ENCODE measurements at places on chromosomes 4 and X. TPM values are rescaled to one million over a fixed set of nuclear protein-coding genes. Genes with fewer than 3 reads are reported as not detected.

PDCL2 gene
- total RNA-seq = not detected

GPC3 gene
- 4.7 TPM for total RNA-seq

DNA sequence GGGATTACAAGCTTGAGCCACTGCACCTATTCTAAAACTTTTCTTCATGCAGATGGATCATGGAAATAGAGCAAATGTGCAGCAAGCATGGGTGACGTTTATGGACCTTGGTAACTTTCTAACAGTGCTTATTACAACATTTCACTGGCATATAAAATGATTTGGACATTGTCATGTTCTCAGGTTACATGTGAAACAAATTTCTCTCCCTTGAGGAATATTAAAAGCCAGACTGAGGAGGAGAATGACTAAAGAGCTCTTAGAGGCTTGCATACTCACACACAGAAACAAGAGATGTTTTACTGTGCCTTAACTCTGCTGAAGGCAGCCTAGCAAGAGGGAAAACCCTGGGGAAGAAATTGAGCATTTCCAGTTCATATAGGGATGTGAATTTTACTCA, 38.6 kb upstream of the GPR101 start:
- H3K36me3 ChIP-seq = no peaks in the 10 kb centered on the region
- no peak for DNase-seq
- H3K4me1 ChIP-seq = no peaks in the 10 kb centered on the region

- peak overlapping the region; percentile 56 for H3K4me3 ChIP-seq
- peaks cover 12% of the 10 kb centered on the region for H3K27me3 ChIP-seq
- H3K4me1 ChIP-seq = peaks cover 69% of the 10 kb centered on the region
- no peaks in the 10 kb centered on the region for H3K36me3 ChIP-seq
Measured at GRCh38 chr4:55175779-55176231, 50.4 kb upstream of the KDR start.

DNA sequence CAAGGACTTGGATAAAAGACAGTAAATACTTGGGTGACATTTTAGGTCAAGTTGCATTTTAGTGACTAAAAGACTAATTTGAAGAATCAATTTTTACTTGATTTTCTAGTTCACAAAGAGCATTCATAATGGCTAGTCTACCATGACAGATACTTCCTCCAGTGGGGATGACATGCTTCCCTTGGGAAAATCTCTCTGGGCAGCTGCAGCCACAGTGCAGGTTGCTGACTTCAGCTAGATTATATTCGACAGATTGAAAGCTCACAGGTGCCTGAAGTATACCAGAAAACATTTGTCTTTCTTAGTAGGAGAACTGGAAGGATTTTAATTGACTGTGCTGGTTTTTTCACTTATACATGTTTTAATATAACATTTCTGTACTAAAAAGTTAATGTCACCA, 209.6 kb upstream of the MAGEB2 start:
- no peak overlapping the region for H3K27ac ChIP-seq
- H3K27me3 ChIP-seq = no peaks in the 10 kb centered on the region
- peaks cover 4% of the 10 kb centered on the region for H3K4me1 ChIP-seq
- H3K4me3 ChIP-seq = no peak overlapping the region
- no peak for DNase-seq

DNA sequence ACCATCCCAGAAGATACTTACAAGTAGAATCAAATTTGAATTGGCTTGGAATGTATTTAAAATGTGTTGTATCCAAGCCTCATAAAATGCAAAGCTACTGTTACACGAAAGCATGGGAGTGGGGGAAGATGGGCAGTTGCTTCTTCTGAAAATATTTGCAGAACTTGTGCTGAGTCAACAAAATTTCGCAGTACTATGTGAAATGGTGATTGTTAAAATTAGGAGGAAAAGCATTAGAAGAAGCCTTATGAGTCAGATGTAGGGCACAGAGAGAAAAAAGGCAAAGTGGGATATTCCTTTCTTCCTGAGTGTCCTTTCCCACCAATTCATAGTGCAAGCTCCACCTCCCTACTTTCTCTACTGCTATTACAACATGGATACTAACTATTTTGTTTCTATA, 332.7 kb downstream of the PRDM5 start:
- H3K27ac ChIP-seq = no peak overlapping the region
- H3K27me3 ChIP-seq = no peaks in the 10 kb centered on the region
- H3K36me3 ChIP-seq = no peaks in the 10 kb centered on the region
- DNase-seq = no peak
- peaks cover 34% of the 10 kb centered on the region for H3K4me1 ChIP-seq
- H3K4me3 ChIP-seq = no peak overlapping the region

GRCh38 chr4:107018344-107018735, 17.8 kb downstream of the DKK2 start:
- H3K27ac ChIP-seq = no peak overlapping the region
- no peaks in the 10 kb centered on the region for H3K4me1 ChIP-seq
- H3K27me3 ChIP-seq = no peaks in the 10 kb centered on the region
- H3K4me3 ChIP-seq = no peak overlapping the region

DNA sequence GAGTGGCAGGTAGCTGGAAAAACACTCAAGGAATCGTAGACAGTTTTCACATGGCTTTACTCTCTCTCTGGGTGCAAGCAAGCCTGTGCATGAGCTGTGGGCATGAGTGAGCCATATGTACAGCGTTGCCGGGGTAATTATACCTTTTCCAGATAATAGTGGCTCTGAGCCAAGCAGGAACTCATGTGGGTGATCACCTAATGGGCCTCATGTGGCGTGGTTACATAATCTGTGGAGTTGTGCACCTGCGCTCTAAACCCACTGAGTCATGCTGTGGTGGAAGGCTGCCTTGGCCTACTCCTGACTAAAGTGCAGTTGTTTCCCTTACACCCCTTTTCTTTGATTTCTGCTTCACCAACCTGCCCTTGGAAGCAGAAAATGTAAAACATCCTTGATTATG, 1564.5 kb upstream of the PCDH10 start:
- no peak for DNase-seq
- H3K27me3 ChIP-seq = peaks cover 3% of the 10 kb centered on the region
- no peak overlapping the region for H3K27ac ChIP-seq
- no peaks in the 10 kb centered on the region for H3K36me3 ChIP-seq

DNA sequence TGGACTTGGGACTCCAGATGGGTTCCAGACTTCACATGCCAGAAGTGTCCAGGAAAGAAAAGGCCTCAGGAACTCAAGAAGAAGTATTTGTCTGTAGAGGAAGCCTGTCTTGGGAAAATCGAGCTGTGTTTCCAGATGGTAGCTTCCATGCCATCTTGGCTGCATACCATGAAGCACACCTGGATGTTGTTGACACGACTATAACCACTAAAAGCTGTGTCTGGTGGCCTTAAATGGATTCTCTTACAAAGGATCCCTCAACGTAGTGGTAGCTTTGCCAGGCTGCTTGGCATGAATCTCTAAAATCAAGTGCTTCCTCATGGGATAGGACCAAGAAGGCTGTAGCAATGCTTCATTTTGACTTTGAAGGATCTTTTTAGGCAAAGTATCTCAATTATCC, 313.4 kb upstream of the BOD1L1 start:
- H3K27ac ChIP-seq = no peak overlapping the region
- H3K4me3 ChIP-seq = no peak overlapping the region
- peaks cover 1% of the 10 kb centered on the region for H3K4me1 ChIP-seq
- no peaks in the 10 kb centered on the region for H3K36me3 ChIP-seq
- peaks cover 2% of the 10 kb centered on the region for H3K27me3 ChIP-seq
- DNase-seq = no peak

GRCh38 chr4:4311193-4311592, 21.1 kb downstream of the ZBTB49 start:
- DNase-seq = no peak
- no peaks in the 10 kb centered on the region for H3K4me1 ChIP-seq
- H3K27ac ChIP-seq = no peak overlapping the region
- no peak overlapping the region for H3K4me3 ChIP-seq
- peaks cover 4% of the 10 kb centered on the region for H3K27me3 ChIP-seq
- H3K36me3 ChIP-seq = peaks cover 32% of the 10 kb centered on the region

DNA sequence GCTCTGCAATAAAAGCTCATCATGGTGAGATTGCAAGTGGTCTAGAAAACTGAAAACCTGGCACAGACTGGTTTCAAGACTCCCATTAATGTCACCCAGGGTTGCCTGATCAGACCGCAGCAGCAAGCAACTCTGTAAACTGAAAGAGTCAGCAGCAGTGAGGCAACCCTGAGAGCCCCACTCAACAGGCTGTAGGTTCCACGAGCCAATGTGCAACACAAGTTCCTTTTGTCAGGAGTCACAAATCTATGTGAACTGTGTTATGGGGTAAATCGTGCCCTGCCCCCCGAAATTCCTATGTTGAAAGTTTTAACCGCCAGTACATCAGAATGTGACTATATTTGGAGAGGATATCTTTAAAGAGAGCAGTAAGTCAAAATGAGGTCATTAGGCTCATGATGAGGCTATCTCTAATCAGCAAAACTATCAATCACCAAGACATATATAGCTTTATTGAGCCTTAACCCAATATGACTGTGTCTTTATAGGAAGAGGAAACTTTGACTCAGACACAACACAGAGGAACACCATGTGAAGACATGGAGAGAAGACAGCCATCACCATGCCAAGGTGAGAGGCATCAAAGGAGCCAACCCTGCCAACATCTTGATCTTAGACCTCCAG, 94.0 kb downstream of the FBXO8 start:
- no peaks in the 10 kb centered on the region for H3K4me1 ChIP-seq
- H3K36me3 ChIP-seq = no peaks in the 10 kb centered on the region
- H3K4me3 ChIP-seq = no peak overlapping the region
- no peak overlapping the region for H3K27ac ChIP-seq
- no peaks in the 10 kb centered on the region for H3K27me3 ChIP-seq

- no peak overlapping the region for H3K4me3 ChIP-seq
- H3K27me3 ChIP-seq = no peaks in the 10 kb centered on the region
- H3K36me3 ChIP-seq = no peaks in the 10 kb centered on the region
Measured at GRCh38 chr4:118889312-118889691, 648 bp downstream of the SYNPO2 start.

DNA sequence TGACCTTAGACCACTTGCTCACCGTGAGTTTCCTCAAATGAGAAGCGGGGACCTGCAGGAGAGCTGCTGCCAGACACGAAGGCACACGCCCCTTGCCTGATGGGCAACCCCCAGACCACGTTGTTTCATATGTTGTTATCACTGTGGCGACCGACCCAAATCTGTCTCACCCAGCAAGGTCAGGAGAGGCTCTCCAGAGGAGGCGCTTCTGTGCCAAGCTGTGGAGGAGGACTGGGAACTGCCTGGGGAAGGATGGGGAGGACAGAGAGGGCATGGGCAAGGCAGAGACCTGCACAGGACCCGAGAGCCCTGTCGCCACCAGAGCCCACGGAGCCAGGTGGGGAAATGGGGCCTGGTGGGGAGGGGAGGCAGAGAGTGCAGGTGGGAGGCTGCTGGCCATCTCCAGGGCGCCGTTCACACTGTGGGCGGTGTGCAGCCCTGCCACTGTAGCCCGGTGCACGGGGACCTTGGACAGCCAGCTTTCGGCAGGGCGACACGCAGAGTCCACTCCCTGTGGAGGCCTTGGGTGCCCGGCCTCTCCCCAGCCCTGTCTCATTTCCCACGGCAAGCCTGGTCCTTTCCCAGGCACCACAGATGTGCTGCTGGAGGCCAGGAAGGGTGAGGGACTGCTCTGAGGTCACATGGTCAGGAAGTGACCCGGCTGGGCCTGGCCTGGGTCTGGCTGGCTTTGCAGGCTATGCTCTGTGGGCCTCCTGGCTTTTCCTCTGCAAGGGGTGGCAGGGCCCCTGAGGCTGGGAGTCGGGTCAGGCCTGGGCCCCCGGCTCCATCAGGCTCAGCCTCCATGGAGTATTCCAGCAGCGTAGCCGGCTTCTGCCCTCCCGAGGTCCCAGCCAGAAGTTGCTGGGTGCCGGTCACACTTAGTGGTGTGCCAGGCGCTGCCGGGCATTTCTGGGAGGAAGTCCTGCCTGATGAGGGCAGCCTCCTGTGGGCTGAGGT, 3.2 kb downstream of the HTRA3 start:
- no peak overlapping the region for H3K27ac ChIP-seq
- H3K27me3 ChIP-seq = peaks cover 38% of the 10 kb centered on the region
- DNase-seq = no peak
- H3K4me3 ChIP-seq = no peak overlapping the region
- peaks cover 4% of the 10 kb centered on the region for H3K36me3 ChIP-seq
- peaks cover 5% of the 10 kb centered on the region for H3K4me1 ChIP-seq

DNA sequence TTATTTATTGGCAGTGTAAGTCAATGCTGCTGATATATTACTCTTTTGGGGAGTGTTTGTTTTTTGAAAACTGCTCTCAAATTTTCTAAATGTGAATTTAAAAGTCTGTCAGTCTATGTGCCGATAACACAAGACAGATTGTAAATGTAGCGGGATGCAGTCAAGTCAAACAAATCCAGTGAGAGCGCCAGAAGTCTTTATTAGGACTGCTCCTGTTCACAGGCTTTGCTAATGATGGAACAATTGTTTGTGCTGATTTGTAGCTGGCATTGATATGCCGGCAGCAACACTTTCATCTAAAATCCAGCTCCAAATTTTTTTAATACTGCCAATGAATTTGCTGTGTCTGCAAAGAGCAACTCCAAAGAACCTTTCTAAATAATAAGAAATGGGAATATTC, 78.7 kb upstream of the TET2 start:
- H3K36me3 ChIP-seq = no peaks in the 10 kb centered on the region
- H3K4me1 ChIP-seq = no peaks in the 10 kb centered on the region
- H3K4me3 ChIP-seq = no peak overlapping the region
- peaks cover 2% of the 10 kb centered on the region for H3K27me3 ChIP-seq
- DNase-seq = no peak

All from endothelial cell (in vitro differentiated cells).